ENCODE measurements at places on chromosomes 6 and 20.

- DNase-seq = peak; percentile 76
Observed at GRCh38 chr6:39892490-39893129, 41.7 kb downstream of the MOCS1 start.

DNA sequence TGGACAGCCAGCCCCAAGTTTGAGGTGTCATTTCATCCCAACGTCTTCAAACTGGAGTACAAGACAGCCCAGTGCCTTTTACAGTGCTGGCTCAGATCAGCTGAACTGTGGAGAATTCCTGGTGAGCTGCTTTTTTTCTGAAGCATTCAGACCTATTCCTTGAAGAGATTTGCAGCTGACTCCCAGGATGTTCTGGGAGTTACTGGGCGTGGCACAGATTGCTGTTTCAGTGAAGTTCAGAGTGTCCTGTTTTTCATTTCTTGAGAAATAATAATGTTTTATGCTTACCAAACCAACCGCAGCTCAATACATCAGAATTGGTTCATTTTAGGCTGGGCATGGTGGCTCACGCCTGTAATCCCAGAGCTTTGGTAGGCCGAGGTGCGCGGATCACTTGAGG is 33.4 kb upstream of the SRPK1 start:
- no peak for DNase-seq

GRCh38 chr20:50395251-50395729 is 114.9 kb upstream of the PTPN1 start:
- peak; percentile 77 for DNase-seq

- DNase-seq = no peak
Observed at GRCh38 chr20:54051068-54051467, 19.3 kb downstream of the BCAS1 start.

DNA sequence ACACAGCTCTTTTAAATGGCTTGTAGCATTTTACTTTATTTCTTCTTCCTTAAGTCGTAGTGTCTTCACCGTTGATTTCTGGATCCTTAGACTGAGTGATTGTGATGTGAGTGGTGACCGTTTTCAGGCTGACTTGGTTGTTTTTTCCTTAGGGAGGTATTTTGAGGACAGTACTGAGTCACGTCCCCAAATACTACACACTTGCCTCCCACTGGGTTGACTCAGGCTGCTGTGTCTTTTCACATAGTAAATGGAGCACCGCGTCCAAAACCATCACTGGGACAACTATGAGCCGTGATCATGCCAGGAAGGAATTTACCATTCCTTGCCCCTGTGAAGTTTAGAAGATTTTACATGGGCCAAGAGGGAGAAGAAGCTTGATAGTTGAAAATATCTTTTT is 174.1 kb downstream of the FARS2 start:
- peak; percentile 69 for DNase-seq

DNA sequence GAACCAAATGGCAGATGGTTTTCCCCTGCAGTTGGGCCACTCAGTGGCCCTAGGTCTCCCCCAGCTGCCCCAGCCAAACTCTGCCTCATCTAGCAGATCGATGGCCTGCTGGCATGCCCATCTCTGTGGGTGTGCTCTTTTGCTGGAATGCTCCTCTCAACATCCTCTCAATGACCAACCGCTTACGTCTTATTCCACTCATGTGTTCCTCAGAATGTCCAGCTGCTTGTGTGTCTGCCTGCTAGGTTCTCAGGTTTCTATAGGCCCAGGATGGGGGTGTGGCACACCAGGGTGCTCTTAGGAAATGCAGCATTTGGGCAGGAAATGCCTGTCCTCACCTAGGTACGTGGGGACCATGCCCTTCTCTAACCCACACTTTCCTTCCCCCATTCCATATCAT is 509.9 kb upstream of the SYNCRIP start:
- DNase-seq = no peak

- DNase-seq = no peak
Observed at GRCh38 chr6:20927130-20927860, 393.0 kb downstream of the CDKAL1 start.

- no peak for DNase-seq
Observed at GRCh38 chr6:146056506-146056905, 27.6 kb downstream of the GRM1 start.

GRCh38 chr6:21740376-21741124 is 147.0 kb downstream of the SOX4 start:
- DNase-seq = no peak

- no peak for DNase-seq
Observed at GRCh38 chr6:47525330-47526057, 47.9 kb downstream of the CD2AP start.

DNA sequence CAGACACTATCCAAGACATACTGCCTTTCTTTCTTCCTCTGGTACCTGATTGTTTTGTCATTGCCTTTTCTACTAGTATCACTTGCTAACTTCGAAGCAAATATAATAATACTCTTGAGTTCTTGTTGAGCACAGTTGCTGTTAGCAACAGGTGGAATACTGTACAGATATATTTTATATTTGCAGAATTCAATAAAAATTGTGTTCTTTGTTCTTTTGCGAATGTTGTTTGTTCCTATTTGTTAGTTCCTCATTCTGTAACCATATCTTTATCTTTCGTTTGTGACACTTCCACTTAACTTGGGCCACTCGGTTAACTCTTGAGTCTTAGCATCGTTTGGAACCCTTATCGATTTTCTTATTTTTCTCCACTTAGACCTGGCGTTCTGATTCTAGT is 868 bp downstream of the CYB5R4 start:
- DNase-seq = no peak

GRCh38 chr6:63267046-63267445 is 52.7 kb downstream of the LGSN start:
- DNase-seq = no peak

- no peak for DNase-seq
Observed at GRCh38 chr6:36241728-36242127, 28.1 kb upstream of the PNPLA1 start.

GRCh38 chr6:143774347-143774746 is 68.8 kb upstream of the LTV1 start:
- DNase-seq = no peak

DNA sequence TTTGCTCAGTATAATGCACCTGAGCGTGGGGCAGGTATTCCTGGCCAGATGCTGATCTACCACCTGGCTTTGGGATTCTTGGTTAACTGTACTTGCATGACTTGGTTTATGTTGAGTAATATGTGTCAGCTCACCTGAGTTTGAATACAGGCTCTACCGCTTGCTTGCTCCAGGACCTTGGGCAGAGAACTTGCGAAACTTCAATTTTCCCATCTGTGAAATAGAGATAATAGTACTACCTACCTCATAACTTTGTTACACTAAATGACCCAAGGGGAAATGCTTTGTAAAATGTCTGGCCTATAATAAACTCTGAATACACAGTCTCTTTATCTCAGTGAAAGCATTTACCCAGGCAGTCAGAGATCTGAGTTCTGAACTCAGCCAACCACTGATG is 51.8 kb downstream of the SCAND1 start:
- no peak for DNase-seq

- no peak for DNase-seq
Observed at GRCh38 chr6:6600875-6601274, 12.4 kb downstream of the LY86 start.

DNA sequence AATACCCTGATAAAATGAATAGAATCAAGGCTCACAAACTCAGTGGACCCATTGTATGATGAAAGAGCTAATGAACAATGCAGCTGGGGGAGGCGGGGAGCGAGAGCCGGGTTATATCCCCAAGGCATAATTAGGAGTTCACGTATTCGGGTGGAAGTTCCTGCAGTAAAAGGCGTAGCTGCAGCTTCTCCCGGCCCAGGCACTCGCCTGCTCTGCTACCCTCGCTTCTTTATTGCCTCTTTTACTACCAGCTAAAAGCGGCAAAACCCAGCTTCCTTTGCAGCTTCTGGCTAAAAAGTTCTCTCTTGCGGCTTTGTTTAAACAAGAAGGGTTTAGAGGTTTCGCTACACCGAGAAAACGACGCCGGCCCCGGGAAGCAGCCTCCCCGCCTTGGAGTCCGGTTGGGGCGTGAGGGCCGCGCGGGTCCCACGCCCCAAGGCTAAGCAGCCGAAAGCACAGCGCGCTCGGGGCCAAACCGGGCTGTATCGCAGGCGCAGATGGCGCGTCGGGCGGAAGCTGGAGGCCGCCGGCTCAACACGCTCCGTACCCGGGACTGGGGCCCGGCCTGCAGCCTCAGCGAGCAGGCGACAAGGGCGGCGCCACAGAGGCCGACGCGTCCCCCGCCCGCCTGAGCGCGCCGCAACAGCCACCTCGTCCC is 1.6 kb downstream of the ZBTB2 start:
- DNase-seq = peak; percentile 82

- DNase-seq = peak; percentile 44
Observed at GRCh38 chr6:148818939-148819575, 72.2 kb downstream of the UST start.

- DNase-seq = peak; percentile 57
Observed at GRCh38 chr6:44029444-44030185, 97.6 kb downstream of the MRPL14 start.

GRCh38 chr20:42775866-42776265 is 413.8 kb downstream of the PTPRT start:
- DNase-seq = no peak

DNA sequence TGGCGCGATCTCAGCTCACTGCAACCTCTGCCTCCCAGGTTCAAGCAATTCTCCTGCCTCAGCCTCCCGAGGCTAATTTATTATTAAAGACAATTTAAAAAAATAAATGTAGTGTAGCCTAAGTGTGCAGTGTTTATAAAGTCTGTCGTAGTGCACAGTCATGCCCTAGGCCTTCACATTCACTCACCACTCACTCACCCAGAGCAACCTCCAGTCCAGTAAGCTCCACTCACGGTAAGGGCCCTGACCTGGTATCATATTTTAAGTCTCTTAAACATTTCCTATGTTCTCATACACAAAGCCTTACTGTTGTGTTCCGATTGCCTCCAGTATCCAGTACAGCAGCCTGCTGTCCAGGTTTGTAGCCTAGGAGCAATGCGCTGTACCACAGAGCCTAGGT is 168.2 kb upstream of the FOXQ1 start:
- peak; percentile 29 for DNase-seq

DNA sequence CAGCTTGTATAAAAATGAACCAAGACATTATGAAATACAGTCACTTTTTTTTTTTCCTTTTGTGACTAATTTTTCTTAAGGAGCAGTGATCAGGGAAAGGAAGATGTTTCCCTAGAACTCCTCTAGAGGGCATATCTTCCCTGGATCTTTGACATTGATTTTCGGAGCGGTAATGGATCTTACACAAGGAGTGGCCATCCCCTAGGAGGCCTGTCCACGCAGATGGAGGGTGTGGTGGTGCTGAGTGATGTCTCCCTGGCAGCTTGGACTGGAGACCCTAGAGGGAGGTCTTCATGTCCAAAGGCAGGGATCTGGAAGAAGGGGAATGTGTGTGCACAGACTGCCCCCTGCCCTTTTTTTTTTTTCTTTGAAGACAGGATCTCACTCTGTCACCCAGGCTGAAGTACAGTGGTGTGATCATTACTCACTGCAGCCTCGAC is 7.0 kb upstream of the KIFC1 start:
- peak; percentile 71 for DNase-seq

DNA sequence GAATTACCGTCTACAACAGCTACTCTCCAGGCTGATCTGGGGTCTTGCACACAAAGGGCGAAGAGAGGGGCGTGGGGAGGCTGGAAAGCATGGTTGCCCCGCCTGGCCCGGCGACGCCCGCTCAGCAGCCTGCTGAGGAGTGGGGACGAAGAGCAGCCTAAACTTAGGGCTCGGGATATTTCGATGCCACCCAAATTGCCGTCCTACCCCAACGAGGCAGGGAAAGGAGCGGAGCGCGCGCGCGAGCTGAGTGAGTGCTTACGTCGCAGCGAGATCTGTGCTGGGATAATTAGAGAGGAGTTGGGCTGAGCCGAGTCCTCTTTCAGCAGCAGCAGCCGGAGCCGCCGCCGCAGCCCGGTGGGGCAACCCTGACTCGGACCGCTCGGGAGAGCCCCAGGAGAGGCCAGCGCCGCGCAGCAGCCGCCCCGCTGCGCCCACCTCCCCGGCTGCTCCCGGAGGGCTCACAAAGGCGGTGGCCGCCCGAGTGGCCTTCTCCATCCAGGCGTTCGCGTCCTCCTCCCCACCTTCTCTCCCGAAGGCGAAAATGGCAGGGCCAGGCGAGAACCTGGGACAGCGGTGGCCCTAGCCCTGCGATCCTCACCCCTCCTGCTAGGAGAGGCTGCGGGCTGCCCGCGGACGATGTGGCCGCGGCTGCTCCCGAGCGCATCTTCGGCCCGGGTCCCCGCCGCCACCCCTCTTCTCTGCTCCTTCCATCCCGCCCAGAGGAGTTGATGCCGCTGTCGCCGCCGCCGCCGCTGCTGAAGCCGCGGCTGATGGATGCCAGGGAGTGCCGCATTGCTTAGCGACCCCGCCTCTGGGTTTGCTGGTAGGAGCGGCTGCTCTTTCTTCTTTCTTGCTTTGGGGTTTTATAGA is at the start of gene CLVS2:
Gene CLVS2 (plus strand): TSS at position 315 of the 873 bp plus-strand sequence. CDS start 1,543 bp downstream, outside the sequence.
- no peak for DNase-seq

- DNase-seq = peak; percentile 7
Observed at GRCh38 chr20:17958373-17959256, 10.0 kb downstream of the SNX5 start.

- no peak for DNase-seq
Observed at GRCh38 chr6:44327096-44327495, 13.9 kb upstream of the AARS2 start.

GRCh38 chr20:64242797-64243475 is 12.6 kb upstream of the PCMTD2 start:
- DNase-seq = no peak

GRCh38 chr6:139144490-139145085 is 9.7 kb downstream of the HECA start:
- no peak for DNase-seq

GRCh38 chr6:72936766-72937559 is 288.3 kb downstream of the KHDC1L start:
- DNase-seq = peak; percentile 46

DNA sequence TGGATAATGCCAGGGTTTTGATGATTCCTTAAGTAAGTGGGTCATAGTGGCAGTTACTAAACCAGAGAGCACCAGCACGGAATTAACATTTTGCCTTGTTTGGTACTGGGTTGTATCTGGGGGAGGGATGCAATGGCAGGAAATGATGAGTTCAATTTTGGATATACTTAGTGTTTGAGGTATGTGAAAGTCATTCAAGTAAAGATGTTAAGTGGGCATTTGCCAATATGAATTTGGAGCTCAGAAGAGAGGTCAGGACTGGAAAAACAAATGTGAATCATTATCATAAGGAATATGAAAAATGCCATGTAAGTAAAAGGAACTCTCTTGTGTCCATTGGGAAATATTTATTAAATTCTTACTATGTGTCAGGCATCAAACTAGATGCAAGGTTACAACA is 6.2 kb downstream of the PXT1 start:
- peak; percentile 87 for DNase-seq

DNA sequence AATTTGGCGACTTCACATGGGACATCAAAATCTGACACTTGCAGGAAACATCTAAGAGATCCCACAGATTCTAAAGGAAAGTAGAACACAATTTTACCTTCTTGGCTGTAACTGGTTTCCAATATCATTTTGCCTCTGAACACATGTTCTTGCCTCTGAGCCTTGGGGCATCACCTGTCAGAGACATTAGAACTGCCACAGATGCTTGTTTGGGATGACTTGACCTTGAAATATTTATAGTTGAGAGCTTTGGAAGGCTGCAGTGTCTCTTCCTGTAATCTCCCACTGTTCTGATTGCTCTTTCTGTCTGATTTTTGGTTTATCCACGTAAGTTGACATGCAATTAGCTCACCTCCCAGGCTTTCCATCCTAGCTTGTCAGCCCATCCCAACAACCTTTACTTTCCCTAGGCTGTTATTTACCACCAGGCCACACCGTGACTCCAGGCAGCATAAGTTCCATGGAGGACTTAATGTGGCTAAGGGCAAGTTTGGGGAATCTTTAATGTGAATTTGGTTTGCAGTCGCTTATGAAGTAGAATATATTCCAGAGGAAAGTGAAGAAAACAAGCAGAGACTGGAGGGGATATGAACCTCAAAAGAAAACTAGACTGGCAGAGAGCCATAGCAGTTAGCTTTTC is 256.5 kb upstream of the RIN2 start:
- no peak for DNase-seq
